NCI-H187 treated with DMSO at 0.1 percent for 48 hours (cell line): ENCODE measurements at places on chromosomes 11 and 22.
A peak's percentile ranks its signal among the peaks of the same experiment; 100 is the strongest.

GRCh38 chr11:115383431-115383830 is 120.8 kb downstream of the CADM1 start:
- DNase-seq, result no peak

- no peak for DNase-seq
These were observed 8.9 kb downstream of the FIBIN start for GRCh38 chr11:27002838-27003237.

DNA sequence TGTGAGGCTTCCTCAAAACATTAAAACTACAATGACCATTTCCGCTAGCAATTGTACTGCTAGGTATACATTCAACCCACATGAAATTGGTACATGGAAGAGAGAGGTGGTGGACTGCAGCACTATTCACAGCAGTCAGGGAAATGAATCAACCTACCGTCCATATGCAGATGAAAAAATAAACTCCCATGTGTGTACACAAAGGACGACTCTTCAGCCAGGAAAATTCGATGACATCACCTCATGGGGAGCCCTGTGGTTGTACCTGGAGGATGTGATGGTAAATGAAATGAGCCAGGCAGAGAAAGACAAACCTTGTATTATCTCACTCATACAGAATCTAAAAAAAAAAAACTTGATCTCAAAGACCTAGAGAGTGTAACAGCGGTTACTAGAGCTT is 23.3 kb downstream of the RFPL3 start:
- DNase-seq, result no peak

DNA sequence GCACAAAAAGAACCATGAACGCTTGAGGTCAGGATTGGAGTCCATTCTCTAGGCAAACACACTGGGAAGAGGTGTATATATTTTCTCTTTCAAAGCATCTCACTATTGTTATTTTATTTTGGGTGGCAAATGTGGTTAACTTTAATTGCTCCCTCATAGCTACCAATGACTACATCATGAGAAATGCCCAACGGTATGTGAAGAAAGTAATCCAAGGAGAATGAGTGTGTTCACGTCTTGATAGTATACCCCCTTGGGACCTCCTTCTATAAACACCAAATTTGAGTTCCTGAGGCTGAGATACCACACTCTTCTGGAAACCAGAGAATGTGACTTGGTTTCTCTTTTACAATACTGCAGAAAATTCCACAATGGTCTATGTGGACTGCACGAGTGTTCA is 15.8 kb downstream of the OR8D1 start:
- no peak for DNase-seq

DNA sequence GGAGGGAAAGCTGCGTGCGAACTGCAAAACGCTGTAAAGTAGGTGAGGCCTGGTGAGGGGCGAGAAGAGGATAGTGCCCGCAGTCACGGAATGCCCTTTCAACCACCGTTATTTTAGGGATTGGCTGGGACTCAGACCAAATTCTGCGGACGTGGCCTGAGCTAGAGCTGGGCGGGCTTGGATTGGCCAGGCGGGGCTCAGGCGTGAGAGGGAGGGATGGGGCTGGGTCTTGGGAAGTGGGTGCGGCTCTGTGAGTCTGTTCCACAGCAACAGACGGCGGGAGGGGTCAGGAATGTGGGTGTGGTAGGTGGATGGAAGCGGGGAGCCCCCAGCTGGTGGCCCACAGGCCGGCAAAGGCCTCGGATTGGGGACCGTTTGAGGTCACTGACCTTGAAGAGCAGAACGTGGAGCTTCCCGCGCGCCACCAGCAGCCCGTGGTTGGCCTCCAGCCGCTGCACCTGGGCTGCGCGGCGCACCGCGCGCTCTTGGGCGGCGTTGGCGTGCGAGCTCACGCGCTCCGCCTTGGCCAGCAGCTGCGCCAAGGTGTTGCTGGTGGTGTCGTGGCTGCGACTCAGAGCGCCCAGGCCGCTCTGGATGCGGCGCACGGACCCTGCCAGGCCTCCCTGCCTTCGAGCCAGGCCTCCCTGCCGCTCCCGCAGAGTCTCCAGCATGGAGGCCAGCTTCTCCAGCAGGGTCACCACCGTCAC is 444 bp downstream of the CAVIN3 start:
- DNase-seq, result no peak

DNA sequence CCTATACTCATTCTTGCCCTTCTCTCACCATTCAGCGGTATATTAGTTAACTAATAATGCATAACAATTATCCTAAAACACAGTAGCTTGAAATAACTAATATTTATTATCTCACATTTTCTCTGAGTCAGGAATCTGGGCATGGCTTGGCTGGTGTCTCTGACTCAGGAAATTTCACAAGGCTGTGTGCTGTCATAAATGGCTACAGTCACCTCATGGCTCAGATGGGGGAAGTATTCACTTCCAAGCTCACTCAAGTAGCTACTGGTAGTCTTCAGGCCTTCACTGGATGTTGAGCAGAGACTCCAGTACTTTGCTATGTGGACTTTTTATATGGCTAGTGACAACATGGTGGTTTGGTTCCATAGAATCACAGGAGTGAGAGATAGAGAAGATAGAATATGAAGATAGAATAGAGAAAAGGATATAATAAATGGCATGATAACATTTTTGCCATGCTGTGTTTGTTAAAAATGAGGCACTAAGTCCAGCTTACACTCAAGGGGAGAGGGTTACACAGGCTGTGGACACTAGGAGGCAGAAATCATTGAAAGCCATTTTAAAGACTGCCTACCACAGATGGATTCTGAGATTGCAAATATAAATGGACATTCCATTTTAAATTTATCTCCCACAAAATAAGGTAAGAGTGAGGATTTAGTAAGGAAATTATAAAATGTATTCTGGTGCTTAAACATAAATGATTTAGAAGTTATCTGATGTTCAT is 997.8 kb upstream of the CHORDC1 start:
- DNase-seq, result no peak

DNA sequence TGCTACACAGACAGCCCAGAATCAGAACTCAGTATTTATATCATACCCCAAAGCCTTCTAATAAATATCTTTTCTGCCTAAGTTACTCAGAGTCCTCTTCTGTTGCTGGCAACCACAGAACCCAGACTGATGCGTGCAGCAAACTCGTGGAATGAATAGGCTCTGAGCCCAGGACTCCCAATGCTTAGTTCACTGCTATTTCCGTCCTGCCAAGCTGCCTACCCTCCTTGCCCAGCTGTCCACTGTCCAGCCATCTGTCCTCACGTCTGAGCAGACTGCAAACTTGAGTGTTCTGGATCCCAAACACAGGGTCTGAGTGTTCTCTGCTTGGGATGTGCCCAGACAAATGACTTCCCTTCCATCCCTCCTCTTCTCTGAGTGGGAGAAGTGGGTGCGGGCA is 19.4 kb downstream of the PTPN5 start:
- DNase-seq, result no peak

- no peak for DNase-seq
These were observed 61.1 kb downstream of the NFAM1 start for GRCh38 chr22:42371099-42371498.

- no peak for DNase-seq
These were observed 28.3 kb upstream of the PARVB start for GRCh38 chr22:43995798-43996169.

- no peak for DNase-seq
These were observed 133.5 kb downstream of the CD44 start for GRCh38 chr11:35272391-35272902.

- no peak for DNase-seq
These were observed 1.0 kb downstream of the KIAA1671 start for GRCh38 chr22:24953384-24954113.

- DNase-seq, result no peak
These were observed 23.8 kb upstream of the CAPRIN1 start for GRCh38 chr11:34027516-34028408.

- DNase-seq, result no peak
These were observed at the start of gene UPB1 for GRCh38 chr22:24494528-24495364. Gene UPB1 (plus strand): TSS chr22:24495332. CDS start chr22:24495404, 72 bp downstream.

- DNase-seq, result no peak
These were observed 45.6 kb downstream of the BCR start for GRCh38 chr22:23225724-23226496.

- no peak for DNase-seq
These were observed 1.2 kb downstream of the RAB6A start for GRCh38 chr11:73759610-73760134.

DNA sequence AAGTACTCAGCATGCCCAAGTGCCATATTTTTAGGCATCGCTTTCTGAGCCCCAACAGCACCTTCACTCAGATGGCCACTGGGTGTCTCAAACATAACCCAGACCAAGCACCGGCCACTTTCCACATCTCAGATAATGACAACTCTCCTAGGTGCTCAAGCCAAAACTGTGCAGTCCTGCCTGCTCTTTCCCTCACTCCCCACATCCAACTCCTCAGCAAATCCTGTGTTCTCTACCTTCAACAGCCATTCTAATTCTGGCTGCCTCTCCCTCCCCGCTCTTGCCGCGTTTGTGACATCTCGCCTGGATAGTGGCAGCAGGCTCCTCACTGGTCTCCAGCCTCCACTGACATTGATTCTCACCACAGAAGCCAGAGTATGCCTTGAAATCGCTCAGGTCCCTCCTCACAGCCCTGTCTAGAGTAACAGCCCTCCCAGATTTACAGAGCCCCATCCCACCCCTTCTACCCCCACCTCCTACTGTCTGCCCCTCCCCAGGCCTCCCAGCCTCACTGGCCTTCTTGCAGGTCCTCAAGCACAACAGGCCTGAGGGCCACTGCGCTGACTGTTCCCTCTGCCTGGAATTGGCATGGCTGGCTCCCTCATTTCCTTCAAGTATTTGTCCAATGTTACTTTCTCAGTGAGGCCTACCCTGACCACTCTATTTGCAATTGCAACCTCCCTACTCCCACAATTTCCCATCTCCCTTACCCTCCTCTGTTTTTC is 1.3 kb upstream of the PHETA2 start:
- DNase-seq, result no peak

DNA sequence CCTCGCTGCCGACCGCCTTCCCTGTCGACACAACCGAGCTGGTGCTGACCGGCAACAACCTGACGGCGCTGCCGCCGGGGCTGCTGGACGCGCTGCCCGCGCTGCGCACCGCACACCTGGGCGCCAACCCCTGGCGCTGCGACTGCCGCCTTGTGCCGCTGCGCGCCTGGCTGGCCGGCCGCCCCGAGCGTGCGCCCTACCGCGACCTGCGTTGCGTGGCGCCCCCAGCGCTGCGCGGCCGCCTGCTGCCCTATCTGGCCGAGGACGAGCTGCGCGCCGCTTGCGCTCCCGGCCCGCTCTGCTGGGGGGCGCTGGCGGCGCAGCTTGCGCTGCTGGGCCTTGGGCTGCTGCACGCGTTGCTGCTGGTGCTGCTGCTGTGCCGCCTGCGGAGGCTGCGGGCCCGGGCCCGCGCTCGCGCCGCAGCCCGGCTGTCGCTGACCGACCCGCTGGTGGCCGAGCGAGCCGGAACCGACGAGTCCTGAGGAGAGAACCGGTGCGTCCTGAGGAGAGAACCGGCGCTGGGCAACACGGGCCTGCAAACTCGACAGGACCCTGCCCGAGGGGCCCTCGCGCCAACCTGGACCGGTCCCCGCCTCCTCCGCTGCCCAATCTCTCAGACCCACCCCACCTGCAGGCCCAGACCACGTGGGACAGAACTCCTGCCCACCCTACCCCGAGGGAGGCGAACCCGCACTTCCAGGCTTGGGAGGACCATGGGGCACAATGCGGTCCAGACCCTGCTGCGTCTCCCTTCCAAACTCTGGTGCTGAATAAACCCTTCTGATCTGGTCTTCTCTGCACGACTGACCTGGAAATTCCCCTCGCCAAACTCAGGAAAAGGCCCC is 866 bp downstream of the GP1BB start:
- no peak for DNase-seq

GRCh38 chr11:121099885-121100284 is 1.2 kb upstream of the TECTA start:
- no peak for DNase-seq

- no peak for DNase-seq
These were observed 146.0 kb upstream of the SEZ6L start for GRCh38 chr22:26023104-26023775.

DNA sequence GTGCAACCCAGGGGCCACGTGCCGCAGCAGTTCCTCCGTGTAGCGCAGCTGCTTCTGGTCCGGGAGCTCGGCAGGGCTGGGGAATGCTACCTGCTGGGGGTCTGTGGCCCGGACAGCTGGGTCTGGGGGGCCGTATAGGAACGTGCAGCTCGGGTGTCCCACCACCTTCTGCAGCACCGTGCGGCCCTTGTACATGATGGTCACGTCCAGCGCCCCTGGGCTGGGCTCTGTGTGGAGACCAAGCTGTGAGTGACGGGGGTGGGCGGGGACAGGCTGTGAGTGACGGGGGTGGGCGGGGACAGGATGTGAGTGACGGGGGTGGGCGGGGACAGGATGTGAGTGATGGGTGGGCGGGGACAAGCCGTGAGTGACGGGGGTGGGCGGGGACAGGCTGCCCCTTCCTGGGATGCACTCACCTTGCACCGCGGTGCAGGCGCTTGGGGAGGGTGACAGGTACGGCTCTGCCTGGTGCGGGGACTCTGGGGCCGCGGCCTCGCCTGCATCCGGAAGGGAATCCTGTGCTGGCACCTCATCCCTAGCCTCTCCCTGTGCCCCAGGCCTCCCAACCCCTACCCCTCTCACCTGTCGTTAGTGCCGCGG is 2.3 kb downstream of the IRF7 start:
- peak; percentile 10 for DNase-seq

GRCh38 chr11:69640260-69640994 is 529 bp upstream of the CCND1 start:
- no peak for DNase-seq

- DNase-seq, result no peak
These were observed 141.5 kb upstream of the MTMR2 start for GRCh38 chr11:96065379-96065778.

DNA sequence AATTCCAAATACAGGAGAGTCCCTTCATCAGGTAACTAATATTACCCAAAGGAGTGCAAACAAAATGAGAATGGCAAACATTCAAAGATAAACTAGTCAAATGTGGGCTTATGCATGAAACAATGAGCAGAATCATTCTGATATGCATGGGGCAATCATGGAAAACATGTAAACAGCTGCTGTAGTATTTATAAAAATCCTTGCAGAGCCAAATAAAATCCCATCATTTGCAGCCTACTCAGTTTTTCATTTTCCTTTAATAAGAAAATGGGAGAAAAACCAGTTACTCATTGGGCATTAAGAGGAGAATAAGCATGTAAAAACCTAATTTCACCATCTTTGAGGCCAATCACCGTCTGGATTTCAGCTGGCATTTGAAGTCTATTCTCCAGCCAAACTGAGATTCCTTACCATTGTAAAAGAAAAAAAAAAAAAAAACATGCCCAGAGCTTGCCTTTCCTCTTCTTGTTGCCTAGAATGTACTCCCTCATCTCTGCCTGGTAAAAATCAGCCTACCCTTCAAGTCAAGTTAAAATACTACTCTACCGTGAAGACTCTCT is 249.1 kb downstream of the TTC28 start:
- no peak for DNase-seq

DNA sequence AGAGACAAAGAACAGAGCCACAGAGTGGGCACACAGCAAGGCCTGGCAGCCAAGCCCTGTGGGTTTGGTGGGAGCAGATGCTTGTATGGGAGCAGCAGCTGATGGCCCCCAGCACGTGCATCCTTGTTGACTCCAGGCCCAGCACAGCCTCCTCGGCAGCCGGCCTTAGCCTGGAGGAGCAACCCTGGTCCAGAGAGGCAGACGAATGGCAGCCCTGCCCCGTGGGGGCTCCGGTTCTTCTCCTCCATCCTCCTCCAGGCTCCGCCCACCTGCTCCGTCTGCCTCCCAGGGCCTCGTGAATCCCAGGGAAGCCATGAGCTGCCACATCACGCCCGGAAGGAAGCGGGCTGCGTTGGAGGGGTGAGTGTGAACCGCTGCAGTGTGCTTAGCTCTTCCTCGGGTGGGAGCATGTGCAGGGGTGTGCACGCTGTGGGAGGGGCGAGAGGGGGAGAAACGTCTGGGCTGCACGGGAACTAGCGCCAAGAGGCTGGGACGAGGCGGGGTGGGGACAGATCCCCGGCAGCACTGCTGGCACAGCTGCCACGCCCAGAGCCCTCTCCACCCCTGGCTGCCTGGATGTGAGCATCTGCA is 36.3 kb upstream of the JAM3 start:
- no peak for DNase-seq
